NCI-H1417 treated with DMSO at 0.1 percent for 48 hours (cell line): ENCODE measurements at places on chromosomes 11 and 22.
A peak's percentile ranks its signal among the peaks of the same experiment; 100 is the strongest.

DNA sequence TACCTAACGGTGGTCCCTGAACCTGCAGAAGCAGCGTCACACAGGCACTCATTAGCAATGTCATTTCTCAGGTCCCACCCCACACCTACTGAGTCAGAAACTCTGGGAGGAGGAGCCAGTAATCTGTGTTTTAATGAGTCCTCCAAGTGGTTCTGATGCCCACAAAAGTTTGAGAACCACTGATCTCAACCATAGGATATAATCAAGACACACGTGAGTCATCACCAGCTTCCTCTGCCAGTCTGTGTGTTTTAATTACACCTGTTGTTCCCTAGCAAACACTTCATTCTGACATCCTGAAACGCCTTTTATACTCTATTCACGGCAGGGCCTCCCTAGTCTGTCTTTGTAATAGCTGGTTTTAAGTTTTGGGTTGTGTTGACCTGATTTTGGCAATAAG lies 5.8 kb downstream of the TECTA start:
- DNase-seq: peak; percentile 21

GRCh38 chr11:124716591-124716990 lies 23.2 kb upstream of the NRGN start:
- no peak for DNase-seq

DNA sequence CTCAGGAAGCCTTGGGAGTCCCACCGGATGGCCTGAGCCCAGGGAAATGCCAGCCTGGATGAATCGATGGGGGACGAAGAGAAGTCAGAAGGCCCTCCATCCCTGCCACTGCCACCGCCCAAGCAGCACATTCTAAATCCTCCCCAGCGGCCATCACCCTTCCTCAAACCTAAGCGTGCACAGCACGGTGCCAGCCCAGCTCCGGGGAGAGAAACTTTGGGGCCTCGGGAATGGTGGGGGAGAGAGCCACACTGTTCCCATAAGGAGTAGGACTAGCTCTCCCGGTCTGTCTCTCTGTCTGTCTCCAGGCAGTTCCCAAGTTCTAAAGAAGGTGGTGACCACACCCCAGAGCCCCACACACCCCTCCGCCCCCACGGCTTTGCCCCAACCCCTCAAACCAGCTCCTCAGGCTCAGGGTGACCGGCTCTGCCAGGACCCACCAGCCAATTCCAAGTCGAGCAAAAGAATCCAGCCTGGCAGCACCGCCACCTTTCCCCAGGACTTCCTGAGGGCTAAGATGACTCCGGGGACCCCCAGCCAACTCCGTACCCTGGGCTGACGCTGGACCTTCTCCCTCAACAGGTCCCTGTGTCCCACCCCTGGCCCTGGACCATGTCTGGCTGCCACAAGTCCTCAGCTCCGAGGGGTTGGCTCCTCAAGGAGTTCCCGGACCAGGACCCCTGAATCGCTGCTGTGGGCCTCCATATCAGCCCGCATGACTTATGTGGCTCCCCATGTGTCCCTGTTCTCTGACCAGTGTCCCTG lies 2.7 kb downstream of the AHNAK start:
- DNase-seq: no peak

- DNase-seq: no peak
Observed at GRCh38 chr22:23113847-23114720, 27.7 kb downstream of the RSPH14 start.

- DNase-seq: no peak
Observed at GRCh38 chr22:47630741-47631534, 868.5 kb downstream of the TBC1D22A start.

DNA sequence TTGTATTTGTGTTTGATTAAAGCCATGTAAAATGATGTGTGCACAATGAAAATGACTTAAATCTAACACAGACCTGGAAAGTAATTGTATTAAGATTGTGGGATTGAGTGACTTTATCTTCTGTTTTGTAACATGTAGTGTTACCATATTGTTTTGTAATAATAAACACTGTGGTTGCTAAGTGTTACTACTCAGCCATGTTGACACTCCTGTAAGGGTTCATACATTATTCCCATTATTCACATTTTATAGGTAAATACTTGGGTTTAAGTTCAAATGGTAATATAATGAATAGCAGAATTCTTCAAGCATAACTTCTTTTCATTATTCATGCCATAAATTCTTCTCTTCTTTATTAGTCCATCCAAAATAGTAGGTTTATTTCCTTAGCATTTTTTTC lies 69.0 kb downstream of the ZC3H12C start:
- DNase-seq: no peak

DNA sequence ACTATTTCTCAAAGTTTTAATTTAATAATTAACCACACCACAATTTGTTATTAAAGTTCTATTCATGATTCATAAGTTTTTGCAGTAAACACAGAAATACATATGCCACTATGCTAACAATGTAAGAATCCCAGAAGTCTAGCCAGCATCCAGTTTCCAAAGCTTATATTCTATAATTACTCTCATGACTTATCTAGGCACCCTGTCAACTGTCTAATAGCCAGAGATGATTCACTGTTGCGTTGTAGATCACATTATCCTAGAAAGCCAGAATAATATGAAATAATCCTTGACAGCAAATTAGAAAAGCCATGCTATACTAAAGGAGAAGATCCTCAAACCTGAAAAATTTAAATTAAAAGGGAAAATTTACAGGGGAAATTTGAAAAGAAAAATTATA lies 141.0 kb downstream of the SOX6 start:
- DNase-seq: no peak

DNA sequence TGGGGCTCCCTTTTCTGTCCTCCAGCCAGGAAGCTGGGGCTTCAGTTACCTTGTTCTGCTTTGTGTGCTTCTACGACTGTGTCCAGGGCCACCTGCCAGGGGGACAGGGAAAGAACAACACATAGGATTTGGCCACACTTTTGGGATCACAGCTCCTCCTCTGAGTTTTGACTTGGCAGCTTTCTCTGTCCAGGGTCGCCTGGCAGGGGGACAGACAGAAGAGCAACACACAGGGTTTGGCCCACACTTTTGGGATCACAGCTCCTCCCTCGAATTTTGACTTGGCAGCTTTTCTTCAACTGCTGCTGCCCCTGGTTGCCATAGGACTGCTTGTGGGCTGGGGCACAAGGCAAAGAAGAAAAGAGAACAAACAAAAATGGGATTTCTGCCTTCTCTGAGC lies 19.1 kb downstream of the INCENP start:
- DNase-seq: no peak

GRCh38 chr22:49999946-50000586 lies 12.5 kb downstream of the IL17REL start:
- DNase-seq: no peak

DNA sequence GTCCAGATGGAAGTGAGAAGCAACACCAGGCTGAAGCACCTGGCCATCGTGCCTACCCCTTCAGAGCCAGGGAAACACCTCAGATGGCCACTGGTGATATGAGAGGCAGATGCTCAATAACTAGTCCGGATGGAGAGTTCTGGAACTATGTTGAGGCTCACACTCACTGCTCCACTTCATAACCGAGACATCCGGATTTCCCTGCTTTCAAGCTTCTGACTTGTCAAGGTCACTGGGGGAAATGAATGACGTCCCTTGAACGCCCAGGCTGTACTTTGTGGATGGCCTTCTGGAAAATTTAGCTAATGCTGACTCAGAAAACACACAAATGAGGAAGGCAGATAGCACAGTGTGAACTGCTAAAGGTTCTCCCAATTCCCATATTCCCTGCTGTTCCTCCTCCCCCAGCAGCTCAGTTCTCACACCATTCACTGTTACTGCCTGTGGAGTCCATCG lies at the start of gene LYVE1:
LYVE1 (minus strand) TSS at position 180 of the 456 bp plus-strand sequence; CDS start at position 47, 133 bp downstream.
- no peak for DNase-seq

- no peak for DNase-seq
Observed at GRCh38 chr11:122097419-122098001, 18.5 kb downstream of the BLID start.

GRCh38 chr11:58513747-58514367 lies 6.0 kb upstream of the OR5B21 start:
- DNase-seq: no peak

- DNase-seq: no peak
Observed at GRCh38 chr22:44677871-44678555, 24.0 kb upstream of the PRR5 start.

GRCh38 chr11:134485316-134485715 lies 73.3 kb upstream of the B3GAT1 start:
- DNase-seq: no peak

DNA sequence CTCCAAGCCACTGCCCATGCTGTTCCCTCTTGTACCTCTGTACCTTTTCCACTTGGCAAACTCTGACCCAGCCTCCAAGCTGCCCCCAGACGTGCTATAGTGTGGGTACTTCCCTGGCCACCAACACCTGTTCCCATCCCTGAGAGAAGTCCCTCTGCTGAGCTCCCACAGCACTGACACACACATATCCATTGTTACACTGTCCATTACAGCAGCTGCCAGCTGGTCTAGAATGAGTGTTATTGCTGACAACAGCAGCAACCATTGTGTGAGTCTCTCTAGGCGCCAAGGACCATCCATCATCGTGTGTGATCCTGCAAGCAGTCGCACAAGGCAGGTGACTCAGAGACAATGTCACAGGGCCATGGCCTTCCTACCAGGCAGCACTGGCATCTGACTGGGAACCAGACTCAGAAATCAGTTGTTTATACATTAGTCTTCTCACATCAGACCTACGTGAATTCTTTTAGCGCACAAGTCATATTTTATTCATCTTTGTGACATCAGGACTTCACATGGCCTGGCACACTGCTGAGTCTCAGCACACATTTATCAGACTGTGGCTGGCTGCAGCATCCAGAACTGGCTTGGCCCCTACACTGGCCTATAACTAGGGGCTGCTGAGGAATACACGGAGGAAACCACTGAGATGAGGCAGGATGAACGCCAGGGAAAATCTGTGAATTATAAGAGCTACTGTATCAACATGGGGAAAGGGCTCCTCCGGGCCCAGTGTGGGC lies 56.4 kb downstream of the SGSM3 start:
- peak; percentile 37 for DNase-seq

DNA sequence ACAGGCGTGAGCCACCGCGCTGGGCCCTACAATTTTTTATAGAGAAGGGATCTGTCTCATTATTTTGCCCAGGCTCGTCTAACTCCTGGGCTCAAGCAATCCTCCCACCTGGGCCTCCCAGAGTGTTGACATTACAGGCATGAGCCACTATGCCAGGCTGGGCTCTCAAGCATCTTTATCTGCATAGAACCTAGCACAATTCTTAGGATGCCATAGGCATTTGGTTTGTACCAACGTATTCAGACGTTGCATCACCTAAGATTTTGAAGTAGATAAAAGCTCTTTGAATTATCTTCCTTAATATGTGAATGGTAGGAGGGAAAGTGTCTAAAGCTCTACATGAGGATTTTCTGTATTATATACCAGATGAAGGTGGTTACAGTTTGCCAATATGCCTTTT lies 30.5 kb downstream of the RTN3 start:
- DNase-seq: no peak

DNA sequence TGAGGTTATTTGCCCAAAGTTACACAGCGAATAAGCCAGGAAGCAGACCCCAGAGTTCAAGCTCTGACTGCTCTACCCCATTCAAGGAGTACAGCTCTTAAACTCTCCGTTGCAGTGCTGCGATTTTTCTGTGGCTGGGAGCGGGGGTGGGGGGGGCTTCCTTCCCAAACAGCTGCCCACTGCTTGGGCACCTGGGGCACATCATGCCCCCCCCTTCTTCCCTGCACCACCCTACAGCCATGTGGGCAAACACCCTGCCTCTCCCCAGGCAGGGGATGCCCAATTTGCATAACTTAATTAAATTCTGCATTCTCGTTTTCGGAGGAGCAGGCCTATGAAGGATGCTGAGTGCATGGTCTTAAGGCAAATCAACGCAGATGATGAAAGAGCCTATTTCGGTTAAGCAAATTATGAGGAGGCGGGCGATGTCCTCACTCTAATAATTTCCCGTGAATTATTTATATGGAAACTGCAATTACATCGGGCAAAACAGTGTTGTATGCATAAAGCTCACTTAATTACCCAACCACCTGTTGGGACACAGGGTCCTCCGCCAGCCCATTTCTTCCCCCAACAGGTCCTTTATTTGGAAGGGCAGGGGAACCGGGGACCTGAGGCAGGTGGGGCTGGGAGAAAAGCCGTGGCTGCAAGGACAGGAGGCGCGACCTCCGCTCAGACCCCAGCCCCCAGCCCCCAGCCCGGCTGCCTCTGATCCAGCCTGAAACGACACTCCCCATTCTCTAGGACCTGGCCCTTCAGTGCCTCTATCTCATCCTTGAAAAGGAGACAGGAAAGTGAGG lies 610.5 kb downstream of the BUD13 start:
- DNase-seq: peak; percentile 65

DNA sequence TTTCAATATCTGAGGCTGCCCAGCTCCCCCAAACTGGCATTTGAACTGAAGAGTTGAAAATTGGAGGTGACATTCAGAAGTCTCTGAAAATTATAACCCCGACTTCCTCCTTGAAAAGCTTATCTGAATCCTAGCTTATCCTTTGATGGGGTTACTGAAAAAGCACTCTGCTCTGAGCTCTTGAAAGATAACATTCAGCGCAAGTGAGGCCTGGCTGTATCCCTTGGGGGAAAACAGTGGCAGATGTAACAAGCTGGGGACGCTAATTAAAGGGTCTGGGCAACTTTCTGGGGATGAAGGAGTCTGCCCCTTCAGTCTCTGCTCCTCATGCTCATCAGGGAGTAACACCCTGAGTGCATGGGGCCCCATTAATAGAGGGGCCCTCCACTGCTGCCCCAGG lies 402.0 kb upstream of the CADM1 start:
- DNase-seq: no peak

DNA sequence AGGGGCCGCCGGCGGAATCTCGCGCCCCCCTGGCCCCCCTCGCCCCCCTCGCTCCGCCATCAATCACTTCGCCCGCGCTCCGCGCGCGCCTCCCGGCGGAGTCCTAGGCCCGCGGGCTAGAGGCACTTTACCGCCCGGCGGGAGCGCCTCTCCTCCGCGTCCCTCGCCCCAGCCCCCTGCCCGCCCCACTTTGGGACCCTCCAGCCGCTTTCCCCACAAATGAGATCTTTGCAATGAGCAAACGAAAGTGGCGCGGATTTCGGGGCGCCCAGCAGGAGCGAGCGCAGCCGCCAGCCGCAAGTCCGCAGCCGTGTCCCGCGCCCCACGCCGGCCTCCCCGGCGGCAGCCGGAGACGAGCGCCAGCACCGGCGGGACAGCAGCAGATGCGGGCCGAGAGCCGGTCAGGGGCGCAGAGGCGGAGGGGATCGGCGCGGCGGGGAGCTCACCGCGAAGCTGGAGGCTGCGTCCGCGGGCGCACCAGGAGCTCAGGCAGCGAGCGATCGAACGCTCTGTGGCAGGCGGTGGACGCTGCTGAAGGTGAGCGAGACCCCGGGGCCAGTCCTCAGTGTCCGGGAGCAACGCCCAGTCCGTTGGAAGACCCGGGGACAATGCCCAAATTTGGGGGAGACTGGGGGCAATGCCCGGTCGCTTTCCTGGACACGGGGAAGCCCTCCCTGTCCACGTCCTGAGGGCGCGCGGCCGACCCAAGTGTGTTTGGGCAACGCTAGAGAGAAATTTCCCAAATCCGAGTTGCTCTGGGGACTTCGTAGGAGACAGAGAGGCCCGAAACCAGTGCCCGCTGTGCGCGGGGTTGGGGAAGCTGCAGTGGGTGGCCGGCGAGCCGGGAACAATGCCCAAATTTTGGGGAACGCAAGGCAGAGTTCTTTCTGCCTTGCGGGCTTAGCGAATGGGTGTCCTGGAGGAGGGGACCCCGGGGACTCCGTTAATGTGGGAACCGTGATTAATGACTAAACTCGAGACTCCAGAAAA lies 1.5 kb upstream of the IGF2 start:
- DNase-seq: no peak

GRCh38 chr11:116826751-116827431 lies 2.8 kb upstream of the APOC3 start:
- DNase-seq: no peak

GRCh38 chr22:41833369-41834004 lies 582 bp downstream of the SREBF2 start:
- DNase-seq: no peak

- no peak for DNase-seq
Observed at GRCh38 chr22:28297504-28297903, 378.4 kb upstream of the PITPNB start.
